ENCODE measurements at places on chromosomes 12 and 14. TPM values are rescaled to one million over a fixed set of nuclear protein-coding genes. Genes with fewer than 3 reads are reported as not detected.

Gene JPH4
- total RNA-seq, result 0.04 TPM

DNA sequence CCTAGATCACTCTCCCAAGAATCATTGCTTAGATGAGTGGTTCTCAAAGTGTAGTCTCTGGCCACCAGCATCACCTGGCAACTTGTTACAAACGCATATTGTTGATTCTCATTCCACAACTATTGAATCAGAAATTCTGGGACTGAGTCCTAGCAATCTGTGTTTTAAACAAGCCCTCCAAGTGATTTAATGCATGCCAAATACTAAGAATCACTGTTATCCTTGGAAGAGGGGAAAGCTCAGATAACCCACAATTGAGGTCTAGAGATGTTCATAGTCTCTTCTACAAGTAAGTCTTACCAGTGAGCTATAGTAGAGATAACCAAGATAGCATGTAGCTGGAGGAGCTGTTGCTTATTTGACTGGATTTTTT, 666.6 kb downstream of the DIO2 start:
- no peak for ATAC-seq

DNA sequence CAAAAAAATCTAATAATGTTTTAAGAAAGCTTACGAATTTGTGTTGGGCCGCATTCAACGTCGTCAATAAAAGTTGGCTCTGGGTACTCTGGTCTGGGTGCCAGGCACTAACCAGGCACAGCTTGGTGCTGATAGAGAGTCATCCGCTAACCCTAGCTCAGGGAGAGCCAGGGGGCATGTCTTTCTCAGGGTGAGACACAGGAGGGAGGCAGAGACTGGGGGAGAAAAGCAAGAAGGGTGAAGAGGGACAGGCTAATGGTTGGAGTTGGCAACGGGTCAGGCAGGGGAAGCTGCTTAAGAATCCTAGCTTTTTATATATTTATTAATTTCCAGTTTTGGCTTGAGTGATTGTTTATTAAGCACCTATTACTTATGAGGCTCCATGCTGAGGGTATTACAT, 105.0 kb downstream of the CMKLR1 start:
- ATAC-seq, result no peak

GRCh38 chr12:4416276-4416675, 29.3 kb downstream of the FGF6 start:
- ATAC-seq, result no peak

DNA sequence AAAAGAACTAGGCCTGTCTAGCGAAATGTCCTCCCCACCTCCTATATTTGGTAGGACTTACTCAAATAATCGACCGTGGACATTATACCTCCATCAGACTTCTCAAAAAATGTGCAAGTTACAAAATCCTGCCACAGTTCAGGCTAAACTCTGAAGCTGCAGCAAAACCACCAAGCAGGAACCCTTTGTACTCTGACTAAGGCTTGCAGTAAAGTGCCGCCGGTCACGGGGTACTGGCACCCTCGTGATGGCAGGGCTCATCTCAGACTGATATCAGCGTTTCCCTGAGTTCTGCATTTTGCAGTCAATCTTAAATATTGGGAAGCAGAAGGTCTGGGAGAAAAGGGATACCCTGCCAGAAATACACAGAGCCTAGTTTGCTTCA, 17.1 kb downstream of the SLC11A2 start:
- ATAC-seq, result no peak

Gene DCTN2
- 105 TPM for total RNA-seq

Gene CHGA
- 0.08 TPM for total RNA-seq

DNA sequence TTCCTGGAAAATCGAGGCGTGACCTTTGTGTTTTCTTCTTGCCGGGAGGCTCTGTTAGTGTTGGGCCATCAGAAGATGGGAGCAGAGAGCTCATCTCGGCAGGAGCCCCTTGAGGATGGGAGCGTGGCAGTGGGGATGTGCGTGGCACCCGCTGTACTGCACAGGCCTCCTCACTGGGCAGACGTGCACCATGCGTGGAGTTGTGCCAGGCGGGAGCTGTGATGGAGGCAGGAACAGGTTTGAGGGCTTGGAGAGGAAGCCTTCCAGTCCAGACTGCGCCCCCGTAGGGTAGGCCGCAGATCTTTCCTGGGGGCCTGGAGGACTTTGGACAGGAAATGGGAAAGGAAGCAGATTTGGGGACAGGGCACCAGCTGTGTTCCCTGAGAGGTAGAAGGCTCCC, 197.5 kb downstream of the TSPAN9 start:
- no peak for ATAC-seq

DNA sequence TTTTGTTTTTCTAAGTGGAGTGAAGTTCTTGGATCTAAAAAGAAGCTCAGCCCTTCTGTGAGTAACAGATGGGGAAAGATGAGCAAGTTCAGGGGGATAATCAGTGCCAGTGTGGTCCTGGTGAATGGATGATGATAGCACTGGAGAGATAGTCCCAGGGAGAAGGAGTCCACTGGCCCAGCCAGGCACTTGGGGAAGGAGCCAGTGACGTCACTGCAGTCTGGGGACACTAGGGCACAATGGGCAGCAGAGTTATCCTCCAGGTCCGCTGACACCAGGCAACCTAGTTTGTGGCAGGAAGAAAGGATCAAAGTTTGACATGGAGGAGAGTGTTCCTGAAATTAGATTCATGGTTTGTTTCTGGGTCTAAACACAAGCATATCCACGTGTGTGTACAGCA, 101.5 kb downstream of the NTF3 start:
- no peak for ATAC-seq

Gene ZC2HC1C
- 1.1 TPM for total RNA-seq

Gene MGP
- total RNA-seq, result 16.7 TPM

DNA sequence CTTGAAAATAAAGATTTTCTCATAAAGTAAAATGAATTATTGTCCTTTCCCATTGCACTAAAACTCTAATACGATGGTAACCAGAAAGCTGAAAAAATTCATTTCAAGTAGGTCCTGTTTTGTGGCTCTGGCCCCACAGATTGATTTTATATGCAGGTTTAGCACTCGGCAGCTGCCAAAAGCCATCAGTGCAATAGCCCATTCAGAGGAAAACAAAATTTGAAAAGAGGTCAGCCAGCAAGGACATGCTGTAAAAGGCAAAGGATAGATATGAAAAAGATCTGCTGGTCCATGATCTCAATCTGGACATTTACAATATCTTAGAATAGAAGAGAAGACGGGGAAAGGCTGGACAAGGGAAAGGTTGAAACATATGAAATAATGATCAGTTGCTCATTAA, 414.8 kb upstream of the NOVA1 start:
- no peak for ATAC-seq

DNA sequence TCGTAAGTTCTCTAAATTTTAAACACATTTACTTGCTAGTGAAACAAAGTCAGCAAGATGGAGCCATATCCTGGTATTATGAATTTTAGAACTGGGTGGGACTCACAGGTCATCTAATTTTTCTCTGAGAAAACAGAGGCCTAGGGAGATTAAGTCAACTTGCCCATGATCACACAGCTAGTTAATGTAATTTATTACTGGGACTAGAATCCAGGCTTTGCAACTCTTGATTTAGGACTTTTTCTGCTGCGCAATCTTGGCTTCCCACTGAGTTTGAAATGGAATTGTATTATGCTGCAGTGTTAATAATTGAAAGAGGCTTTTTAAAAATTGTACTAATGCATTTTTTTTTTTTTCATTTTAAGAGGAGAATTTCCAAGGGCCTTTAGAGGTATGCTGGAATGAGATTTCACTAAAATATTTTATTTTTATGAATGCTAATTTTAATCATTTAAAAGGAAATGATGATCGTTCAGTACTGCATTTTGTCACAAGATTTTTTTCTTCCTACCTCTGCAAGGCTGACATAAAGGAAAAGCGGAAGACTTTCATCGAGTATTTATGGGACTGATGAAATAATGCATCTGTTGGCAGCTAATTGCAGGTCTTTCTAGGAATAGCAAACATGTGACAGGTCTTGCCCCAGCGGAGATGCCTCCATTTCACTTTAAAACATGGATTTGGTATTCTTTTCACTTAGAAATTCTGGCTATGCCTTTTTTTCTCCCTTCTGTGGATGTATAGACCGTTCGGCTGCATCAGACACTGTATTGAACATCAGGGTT, 9.6 kb downstream of the CRADD start:
- no peak for ATAC-seq

Gene RNU4-1
- 20,765 TPM for total RNA-seq

Gene SLC6A12
- total RNA-seq, result 0.12 TPM

Gene CACNA1C
- total RNA-seq, result 1.1 TPM

- no peak for ATAC-seq
Measured at GRCh38 chr12:725076-725475, 27.3 kb upstream of the WNK1 start.

Gene SPATS2
- 12.4 TPM for total RNA-seq

- no peak for ATAC-seq
Measured at GRCh38 chr14:67586369-67586768, 13.7 kb downstream of the PIGH start.

DNA sequence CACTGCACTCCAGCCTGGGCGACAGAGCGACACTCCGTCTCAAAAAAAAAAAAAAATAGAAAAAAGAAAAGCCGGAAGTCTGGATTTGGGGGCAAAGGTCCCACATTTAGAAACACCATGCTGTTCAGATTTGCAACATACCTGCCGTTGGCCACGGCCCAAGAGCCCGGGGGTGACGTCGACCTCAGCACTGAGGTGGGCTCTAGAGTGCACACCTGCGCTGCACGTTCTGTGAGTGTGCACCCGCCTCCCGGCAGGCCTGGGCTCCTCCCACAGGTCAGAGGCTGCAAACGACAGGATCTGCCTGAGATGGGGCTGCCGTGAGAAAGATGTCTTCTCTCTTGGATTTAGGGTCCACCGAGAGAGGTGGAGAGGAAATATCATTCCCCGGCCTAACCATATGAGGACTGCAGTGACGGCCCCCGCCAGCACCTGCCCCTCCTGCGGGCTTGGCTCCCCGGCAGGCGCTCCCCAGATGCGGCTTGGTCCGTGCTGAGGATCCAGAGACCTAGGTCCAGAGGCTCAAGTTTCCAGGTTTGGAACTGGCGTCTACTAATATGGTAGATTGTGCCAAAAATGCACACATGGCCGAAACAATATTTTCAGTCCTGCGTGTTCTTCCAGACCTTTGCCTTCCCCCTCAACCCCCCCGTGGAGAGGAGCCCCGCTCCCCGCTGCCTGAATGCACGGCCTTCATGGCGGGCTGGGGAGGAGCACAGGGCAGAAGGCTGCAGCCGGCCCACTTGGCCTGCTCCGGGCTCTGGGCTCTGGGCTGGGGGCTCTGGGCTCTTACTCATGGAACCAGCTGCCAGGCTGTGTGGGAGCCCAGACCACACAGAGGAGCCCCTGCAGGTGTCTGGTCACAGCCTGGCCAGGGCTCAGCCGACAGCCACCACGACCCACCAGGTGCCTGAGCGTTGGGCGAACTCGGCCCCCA, 58.8 kb upstream of the FBRSL1 start:
- no peak for ATAC-seq

GRCh38 chr14:32453857-32454810, 125.0 kb downstream of the AKAP6 start:
- ATAC-seq, result no peak

Gene SERPINA12
- not detected for total RNA-seq

Gene SLC22A17
- 2.0 TPM for total RNA-seq

DNA sequence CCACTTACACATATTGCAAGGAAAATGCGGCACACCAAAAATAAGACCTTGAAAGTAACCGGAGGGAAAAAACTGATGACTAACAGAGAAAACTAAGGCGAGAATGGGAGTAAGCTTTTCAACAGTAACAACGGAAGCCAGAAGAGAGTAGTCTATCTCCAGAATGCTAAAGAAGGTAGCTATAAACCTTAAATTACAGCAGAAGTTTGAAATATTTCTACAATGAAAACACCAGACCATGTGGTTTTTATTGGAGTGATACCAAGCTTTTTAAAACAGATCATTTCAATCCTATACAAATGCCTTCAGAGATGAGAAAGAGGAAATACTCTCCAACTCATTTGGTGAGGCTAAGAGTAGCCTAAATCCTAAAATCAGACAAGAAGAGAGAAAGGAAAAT, 209.5 kb downstream of the ANO6 start:
- no peak for ATAC-seq
